ENCODE measurements at places on chromosomes 13 and 19.

DNA sequence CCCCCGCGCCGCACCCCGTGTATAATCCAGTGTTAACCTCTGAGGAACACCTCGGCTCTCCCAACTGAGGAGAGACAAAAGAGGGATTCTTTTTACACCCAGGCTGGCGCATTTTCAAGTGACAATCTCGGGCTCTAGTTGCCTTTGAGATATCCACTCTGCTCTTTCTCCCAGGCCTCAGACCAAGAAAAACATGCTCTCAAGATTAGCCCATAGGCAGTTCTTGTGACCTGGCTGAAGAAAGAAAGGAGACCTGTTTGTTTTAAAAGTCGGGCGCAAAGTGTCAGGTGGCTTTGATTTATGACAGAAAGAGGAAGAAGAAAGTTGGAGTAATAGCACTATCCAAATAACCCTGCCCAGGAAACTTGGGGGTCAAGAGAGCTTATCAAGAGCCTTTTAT lies 27.3 kb downstream of the SHISA2 start:
- DNase-seq = no peak

- no peak for DNase-seq
Observed at GRCh38 chr13:36998624-36999041, 507 bp downstream of the ALG5 start.

DNA sequence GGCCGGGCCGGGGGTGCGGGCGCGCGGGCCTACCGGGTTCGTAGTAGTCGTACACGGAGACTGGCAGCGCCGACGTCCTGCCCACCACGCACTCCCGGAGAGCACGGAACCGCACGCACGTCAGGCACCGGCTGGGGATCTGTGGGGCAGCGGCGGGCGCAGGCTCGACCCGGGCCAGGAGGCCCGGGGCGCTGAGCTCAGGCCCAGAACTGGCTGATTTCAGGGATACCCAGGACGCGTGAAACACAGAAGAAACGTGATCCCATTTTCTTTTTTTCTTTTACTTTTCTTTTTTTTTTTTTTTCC lies 9.0 kb downstream of the F2RL3 start:
- DNase-seq = no peak

GRCh38 chr13:51266642-51267041 lies 44.4 kb downstream of the FAM124A start:
- no peak for DNase-seq

- DNase-seq = no peak
Observed at GRCh38 chr19:54937926-54938325, 9.4 kb downstream of the NLRP7 start.

DNA sequence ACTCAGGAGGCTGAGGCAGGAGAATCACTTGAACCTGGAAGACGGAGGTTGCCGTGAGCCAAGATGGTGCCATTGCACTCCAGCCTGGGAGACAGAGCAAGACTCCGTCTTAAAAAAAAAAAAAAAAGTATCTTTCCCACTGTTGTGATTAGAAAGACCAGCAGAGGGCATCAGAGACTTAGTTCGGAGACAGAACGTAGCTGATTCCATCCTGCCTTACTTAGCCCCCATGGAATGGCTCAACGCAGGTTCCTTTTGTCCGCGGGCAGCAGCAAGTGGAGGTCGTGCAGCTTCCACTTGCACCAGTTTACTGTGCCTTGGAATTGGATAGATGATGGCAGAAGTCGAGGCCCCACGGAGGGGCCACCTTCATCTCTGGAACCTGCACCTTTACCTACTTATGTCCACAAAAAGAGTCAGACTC lies 8.1 kb downstream of the TIMM29 start:
- no peak for DNase-seq

DNA sequence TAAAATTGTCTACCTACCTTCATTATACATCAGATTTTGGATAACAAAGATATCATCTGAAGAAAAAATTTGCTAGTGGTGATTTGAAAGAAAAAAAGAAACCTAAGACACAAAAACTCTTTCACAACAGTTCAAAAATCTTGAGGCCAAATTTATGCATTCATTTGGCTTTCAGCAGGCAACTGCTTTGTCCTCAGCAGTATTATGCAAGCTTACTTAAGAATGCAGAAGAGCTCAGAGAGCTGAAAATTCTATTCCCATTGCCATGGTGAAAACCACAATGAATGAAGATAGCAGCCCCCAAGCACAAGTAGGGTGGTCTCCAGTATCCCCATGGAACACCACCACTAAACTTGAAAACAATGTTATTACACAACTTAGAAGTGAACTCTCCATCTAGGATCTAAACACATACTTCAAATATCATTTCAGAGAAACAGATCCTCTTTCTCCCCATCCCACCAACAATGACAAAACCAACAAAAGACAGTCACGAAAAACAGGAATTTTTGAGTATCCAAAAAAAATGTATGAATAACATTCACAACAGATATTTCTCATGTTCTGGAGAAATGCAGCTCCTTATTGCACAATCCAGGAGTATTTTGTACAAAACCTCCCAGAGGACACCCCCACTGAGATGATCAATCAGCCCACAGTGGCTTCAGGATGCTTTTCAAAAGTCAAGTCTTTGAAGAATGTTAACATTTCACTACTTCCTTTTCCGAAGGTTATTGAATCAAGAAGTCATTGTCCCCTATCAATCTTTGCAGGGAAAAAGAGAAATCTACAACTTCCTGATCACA lies 192.7 kb downstream of the LHFPL6 start:
- DNase-seq = no peak

- no peak for DNase-seq
Observed at GRCh38 chr13:20451397-20451796, 74.3 kb downstream of the CRYL1 start.

DNA sequence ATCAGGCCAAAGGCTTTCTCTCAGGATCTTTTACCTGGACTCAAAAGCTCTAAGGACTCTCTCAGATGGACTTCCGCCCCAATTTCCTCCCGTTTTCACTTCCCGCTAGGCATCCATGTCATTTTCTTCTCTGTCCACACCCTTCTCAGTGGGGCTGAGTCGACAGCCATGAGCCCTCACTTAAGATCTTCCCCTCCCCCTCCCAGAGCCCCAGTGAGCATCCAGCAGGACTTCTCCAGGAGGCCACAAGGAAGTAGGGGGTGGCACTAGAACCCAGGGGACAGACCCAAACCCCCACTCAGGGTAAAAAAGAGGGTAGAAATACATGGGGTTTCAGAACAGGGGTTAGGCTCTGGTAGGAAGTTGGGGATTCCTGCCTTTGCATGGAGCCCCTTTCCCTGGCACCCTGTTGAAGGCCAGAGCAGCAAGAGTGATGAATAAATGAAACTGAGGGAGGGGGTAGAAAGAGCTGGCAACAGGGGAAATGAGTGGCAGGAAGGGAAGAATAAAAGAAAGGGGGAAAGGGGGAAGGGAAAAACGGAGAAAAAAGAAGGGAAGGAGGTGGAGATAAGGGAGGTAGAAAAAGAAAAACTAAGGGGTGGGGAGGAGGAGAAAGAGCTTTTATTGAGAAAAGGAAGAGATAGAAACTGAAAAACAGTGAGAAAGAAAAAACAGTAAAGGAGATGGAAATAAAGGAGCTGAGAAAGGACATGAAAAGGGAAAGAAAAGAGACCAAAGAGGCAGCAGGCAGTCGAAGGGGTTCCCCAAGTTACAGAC lies 42.3 kb downstream of the DEDD2 start:
- no peak for DNase-seq

DNA sequence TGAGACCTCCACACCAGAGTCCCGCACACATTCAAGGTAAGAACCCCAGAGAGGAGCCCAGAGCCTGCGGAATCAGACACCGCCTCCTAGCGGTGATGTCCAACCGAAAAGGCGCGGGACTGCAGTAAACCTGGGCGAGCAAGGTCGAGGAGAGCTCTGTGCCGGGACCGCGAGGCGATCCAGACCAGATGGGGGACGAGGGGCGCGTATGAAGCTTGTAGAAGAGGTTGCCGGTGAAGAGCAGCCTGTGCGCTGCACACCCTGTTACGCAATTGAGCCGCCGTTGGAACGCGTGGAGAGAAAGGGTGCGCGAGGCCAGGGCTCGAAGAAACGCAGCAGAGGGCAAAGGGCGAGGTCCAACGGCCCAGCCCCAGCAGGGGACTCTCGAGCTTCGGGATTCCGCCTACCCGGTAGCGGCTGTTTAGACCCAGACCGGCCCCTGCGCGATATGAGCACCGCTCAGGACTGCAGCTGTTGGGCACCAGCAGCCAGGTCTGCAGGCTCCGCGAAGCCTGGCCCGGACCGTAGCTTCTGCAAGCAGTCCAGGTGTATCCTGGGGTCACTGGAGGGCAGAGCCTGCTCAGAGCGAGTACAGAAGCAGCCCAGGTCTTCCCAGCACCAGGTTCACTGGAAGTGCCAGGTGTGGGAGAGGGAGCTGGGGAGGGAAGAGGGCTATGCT lies 65.9 kb upstream of the ZNF599 start:
- DNase-seq = no peak

- DNase-seq = no peak
Observed at GRCh38 chr19:15072930-15073647, 8.9 kb upstream of the OR1I1 start.

- DNase-seq = peak; percentile 11
Observed at GRCh38 chr13:98672947-98673613, 79.4 kb downstream of the SLC15A1 start.

- no peak for DNase-seq
Observed at GRCh38 chr13:110648146-110648819, 32.9 kb downstream of the NAXD start.

DNA sequence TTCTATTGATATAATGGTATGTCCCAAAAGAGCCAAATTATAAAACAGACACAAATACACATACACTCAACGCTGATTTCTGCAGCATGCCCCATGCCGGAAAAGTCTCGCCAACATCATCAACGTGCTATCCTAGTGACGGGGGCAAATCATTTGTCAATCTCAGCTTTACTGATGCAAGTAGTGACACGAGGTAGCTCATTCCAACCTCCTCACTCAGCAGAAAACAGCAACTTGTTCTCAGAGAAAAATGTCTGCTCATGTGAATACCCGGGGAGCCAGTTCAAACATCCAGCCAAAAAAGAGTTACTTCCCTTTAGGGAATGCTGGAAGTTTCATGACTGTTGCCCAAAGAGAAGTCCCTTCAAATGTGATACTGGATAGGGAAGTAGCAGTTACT lies 46.3 kb downstream of the SOX21 start:
- no peak for DNase-seq

DNA sequence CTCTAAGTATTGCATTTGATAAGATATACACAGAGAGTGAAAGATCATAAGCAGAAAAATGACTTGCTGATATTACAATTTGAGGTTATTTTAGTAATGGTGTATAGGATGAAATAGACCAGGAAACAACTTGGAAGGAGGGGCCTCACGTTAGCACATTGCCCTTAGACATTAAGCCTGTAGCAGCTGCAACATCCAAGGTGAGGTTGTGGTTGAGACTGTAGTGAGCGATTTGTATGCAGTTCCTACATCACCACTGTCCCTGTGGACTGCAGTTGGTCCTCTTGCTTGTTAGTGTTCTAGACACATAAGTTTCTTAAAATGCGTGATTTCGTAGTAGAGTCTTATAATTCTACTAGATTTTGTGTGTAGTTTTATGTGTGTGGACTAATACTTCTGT lies 311.3 kb downstream of the ATP8A2 start:
- no peak for DNase-seq

GRCh38 chr13:48655291-48655690 lies 1.6 kb downstream of the CYSLTR2 start:
- no peak for DNase-seq

- no peak for DNase-seq
Observed at GRCh38 chr13:109118521-109118920, 489.1 kb downstream of the MYO16 start.

DNA sequence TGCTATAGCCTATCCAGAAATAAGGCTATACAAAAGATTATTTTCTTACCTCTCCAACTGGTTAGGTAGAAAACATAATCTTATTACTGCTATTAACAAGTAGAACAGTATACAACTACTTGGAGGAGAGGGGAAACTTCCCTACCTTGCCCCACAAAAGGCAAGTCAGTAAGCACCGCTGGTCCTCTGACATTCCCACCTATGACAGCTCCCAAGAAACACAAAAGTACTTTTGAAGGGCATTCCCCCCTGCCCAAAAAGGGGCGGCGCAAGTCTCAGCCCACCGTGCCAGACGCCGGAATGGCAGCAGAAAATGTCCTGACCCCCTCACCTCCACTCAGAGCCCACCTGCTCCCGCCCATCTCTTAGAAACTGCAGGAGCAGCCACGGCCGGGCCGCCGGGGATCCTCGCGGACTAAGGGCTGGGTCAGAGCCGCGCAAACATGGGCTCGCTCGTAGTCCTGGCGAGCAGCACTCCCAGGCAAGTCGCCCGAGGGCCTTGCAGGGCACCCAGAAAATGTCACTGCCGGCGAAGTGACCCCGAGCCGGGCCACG lies 437 bp downstream of the SUCLA2 start:
- no peak for DNase-seq

GRCh38 chr13:35723053-35723461 lies 246.6 kb upstream of the MAB21L1 start:
- DNase-seq = no peak

DNA sequence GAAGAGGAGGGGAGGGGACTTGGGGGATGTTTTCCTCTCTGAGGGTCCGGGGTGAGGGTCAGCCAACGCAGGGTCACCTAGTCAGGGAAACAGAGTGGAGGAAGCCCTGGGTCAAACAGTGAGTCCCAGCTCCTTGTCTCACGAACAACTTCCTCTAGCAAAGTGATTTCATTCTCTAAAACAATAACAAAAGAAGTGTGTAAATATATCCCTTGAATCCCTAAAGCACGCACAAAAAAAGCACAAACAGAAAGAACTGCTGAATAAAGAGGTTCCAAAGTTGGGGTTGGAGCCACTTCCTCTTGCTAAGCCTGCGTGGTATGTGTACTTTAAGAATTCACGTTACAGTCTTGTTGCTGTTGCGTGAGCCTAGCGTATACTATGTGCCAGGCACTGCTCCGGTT lies 1.5 kb upstream of the C5AR2 start:
- no peak for DNase-seq

- DNase-seq = no peak
Observed at GRCh38 chr13:113115363-113116205, 7.0 kb upstream of the F10 start.

DNA sequence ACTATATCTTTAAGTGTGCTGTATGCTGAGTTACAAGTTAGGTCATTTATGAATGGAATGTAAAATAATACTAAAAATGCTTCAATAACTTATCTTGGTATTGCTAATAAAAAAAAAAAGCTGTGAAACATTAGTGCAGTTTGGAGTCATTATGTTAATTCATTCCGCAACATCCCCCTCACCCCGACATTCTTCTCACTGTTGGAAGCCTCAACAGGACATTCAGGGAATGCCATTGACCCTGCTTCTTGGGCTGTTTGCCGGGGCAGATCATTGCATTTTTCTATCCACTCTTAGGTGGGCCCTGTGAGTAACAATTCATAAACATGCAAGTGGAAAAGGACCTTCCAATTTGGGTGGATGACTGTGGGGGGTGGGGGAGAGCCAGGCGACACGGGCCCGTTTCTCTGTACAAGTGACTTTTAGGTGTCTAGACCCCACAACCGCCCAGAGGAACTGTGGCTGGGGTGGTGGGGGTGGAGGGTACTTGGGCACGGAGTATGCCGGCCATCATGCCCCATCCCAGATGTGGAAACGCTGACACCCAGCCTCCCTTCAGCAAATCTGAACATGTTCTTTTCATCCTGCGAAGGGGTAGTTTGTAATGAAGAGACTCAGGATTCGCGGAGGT lies 185.9 kb downstream of the ZNF536 start:
- DNase-seq = no peak

- DNase-seq = no peak
Observed at GRCh38 chr13:106246666-106247188, 288.7 kb downstream of the EFNB2 start.
